ENCODE measurements at places on chromosomes 6 and 20.

GRCh38 chr6:45942953-45943352 lies 72.7 kb downstream of the CLIC5 start:
- DNase-seq = no peak

- no peak for DNase-seq
These were observed 382.0 kb downstream of the TAF4 start for GRCh38 chr20:61683721-61684120.

GRCh38 chr6:25173951-25174474 lies 105.2 kb upstream of the CARMIL1 start:
- DNase-seq = no peak

- DNase-seq = no peak
These were observed 305.8 kb upstream of the RSPO3 start for GRCh38 chr6:126812651-126813050.

GRCh38 chr6:38481851-38482250 lies 157.9 kb downstream of the BTBD9 start:
- no peak for DNase-seq

DNA sequence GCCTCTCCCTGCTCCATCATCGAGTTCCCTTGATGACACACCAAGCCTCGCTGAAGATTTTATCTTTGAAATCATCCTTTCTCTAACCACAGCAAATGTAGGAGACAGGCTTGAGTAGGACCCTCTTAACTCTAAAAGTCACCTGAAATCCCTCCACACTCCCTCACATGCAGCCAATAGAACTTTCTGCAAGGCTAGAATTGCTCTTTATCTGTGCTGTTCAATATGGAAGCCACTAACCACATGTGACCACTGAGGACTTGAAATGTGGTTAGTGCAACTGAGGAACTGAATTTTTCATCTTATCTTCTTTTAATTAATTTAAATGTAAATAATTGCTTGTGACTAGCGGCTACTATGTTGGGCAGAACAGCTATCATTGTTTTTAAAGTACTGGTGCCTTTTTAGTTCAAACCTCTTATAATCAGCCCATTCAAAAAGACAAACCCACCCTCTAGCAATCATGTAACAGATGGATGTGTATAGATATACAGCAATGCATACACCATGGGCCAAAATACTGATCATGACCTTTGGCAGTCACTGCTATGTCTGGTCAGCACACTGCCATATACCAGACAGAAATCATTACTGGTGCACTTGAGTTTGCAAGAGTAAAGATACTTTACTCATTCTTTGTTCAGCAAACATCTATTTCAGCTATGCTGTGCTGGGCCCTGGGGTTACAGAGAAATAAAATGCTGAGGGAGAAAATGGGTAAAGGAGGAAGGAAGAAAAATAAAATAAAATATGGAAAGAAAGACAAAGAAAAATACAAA lies 50.0 kb downstream of the GFOD1 start:
- DNase-seq = no peak

DNA sequence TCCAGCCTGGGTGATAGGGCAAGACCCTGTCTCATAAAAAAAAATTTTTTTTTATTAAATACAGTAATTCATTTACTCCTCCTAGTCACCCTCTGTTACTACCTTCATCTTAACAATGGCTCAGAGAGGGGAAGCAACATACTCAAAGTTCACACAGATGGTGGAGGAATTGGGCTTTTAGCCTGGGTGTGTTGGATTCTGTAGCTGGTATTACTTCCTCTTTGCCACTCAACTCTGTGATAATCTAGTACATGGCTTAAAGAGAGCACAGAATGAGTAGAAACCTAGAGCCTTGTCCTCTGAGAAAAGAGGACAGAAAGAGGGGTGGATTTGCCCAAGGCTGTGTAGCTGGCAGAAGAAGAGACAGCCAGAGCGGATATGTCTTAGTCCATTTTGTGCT lies 96.6 kb downstream of the DLGAP4 start:
- DNase-seq = no peak

- DNase-seq = no peak
These were observed 21.5 kb downstream of the TUBB2B start for GRCh38 chr6:3205913-3206312.

- no peak for DNase-seq
These were observed 17.9 kb downstream of the MAVS start for GRCh38 chr20:3864518-3864917.

- DNase-seq = no peak
These were observed 21.7 kb downstream of the EDN3 start for GRCh38 chr20:59322081-59322480.

- DNase-seq = no peak
These were observed 21.5 kb downstream of the ASIP start for GRCh38 chr20:34262488-34263288.

GRCh38 chr6:157629220-157629619 lies 193.8 kb upstream of the SNX9 start:
- no peak for DNase-seq

DNA sequence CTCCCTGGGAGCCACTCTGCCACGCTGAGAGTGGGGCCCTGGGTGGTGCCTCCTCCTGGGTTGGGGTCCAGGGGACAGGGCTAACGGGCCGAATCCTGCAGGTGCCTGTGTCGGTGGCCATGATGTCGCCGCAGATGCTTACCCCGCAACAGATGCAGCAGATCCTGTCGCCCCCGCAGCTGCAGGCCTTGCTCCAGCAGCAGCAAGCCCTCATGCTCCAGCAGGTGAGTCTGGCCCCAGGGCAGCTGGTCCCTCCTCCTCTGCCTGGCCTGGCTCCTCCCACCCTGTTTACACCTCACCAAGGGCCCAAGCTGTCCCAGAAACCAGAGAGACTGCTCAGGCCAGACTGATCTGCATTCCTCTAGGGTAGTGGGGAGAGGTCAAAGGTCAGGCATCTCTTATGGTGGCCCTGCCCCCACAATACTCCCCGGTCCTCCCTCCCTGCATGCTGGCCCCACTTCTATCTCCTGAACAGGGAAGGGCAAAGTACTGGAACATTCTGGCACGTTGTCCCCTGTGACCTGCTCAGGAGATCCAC lies 38.6 kb downstream of the FOXP4 start:
- no peak for DNase-seq

All from activated CD4-positive, CD25-positive, alpha-beta regulatory T cell (primary cell).